ENCODE measurements at places on chromosomes 16 and 17.
A peak's percentile ranks its signal among the peaks of the same experiment; 100 is the strongest.

- DNase-seq = no peak
Observed at GRCh38 chr17:81527591-81528383, at the start of gene FSCN2. TSS of gene FSCN2 (plus strand) at chr17:81528377. CDS start at chr17:81528532, 155 bp downstream.

DNA sequence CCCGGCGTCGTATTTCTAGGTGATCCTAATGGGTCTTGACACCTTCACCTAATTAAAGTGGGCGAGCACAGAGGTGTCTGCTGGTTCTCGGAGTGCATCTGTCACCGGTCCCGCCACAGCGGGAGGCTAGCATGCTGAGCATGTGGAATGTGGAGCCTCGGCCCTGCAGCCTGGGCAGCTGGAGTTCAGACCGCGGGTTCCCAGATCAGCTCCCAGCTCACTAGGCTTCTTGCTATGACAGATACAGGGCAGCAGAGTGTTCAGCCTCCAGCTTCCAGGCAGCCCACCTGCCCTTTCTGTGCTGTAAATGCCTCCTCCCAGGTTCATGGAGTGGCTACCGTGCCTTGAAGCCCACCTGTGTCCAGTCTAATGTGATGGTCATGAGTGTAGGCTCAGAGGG lies 166.7 kb downstream of the CPPED1 start:
- no peak for DNase-seq

- no peak for DNase-seq
Observed at GRCh38 chr16:14289692-14290340, 218.7 kb downstream of the MRTFB start.

DNA sequence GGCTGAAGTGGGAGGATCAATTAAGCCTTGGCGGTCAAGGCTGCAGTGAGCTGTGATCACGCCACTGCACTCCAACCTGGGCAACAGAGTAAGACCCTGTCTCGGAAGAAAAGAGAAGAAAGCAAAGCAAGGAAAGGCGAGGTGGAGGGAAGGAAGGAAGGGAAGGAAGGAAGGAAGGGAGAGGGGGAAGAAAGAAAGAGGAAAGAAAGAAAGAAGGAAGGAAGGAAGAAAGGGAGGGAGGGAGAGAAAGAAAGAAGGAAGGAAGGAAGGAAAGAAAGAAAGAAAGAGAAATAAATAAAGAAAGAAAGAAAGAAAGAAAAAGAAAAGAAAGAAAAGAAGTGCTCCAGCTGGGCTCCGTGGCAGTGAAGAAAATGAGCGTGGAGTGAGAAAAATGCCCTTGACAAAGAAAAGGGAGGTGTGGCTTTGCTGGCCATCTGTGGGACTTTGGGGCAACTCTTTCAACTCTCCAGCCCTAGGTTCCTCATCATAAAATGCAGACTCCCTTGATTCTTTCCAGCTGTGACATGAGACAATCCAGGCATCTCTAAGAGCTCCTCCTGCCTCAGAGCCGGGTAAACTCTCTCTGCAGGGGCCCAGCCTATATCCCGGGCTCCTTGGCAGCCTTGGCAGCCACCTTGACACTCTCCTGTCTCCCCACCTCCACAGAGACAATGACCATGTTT lies 2.4 kb downstream of the GSDMA start:
- no peak for DNase-seq

DNA sequence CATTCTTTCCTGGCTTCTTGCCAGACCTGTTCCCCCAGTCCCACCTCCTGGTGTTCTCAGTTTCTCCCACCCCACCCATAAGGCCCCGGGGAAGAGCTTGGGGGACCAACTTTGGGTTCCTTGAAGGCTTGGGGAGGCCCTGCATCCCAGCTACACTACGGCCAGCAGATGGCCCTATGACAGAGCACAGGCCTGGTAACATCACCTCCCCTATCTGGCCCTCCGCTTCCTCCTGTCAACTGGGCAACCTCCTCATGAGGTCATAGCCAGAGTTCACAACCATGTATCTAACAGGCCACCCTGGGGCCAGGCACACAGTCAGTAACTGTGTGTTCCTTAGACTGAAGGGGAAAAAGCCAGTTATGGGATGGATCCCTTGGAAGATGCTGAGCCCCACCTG lies 31.4 kb downstream of the MYO15A start:
- peak; percentile 4 for DNase-seq

- DNase-seq = peak; percentile 91
Observed at GRCh38 chr16:86911437-86911958, 333.1 kb downstream of the FOXL1 start.

- DNase-seq = no peak
Observed at GRCh38 chr17:82152114-82152513, 54.1 kb upstream of the FASN start.

DNA sequence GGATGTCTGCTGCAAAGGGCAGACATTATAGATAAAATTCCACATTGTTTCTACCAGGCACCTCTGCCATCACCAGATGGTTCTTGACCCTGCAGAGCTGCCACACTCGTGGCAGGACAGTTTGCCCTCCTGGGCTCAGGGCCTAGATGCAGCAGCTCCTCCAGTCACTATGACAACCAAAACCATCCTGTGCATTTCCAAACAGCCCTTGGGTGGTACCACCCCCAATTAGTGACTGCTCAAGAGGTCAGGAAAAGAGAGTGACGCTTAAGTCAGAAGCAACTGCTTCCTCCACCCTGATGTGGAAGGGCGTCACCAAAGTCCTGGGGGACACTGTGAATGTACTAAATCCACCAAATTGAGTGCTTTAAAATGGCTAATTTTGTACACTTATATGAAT lies 109.2 kb downstream of the C16orf95 start:
- DNase-seq = no peak

- no peak for DNase-seq
Observed at GRCh38 chr17:38341035-38341721, 2.6 kb downstream of the GPR179 start.

GRCh38 chr17:43714465-43715149 lies 44.0 kb downstream of the SOST start:
- peak; percentile 68 for DNase-seq

- no peak for DNase-seq
Observed at GRCh38 chr16:69754143-69754468, 620 bp downstream of the NOB1 start.

GRCh38 chr17:1398931-1399678 lies 917 bp downstream of the YWHAE start:
- DNase-seq = no peak

DNA sequence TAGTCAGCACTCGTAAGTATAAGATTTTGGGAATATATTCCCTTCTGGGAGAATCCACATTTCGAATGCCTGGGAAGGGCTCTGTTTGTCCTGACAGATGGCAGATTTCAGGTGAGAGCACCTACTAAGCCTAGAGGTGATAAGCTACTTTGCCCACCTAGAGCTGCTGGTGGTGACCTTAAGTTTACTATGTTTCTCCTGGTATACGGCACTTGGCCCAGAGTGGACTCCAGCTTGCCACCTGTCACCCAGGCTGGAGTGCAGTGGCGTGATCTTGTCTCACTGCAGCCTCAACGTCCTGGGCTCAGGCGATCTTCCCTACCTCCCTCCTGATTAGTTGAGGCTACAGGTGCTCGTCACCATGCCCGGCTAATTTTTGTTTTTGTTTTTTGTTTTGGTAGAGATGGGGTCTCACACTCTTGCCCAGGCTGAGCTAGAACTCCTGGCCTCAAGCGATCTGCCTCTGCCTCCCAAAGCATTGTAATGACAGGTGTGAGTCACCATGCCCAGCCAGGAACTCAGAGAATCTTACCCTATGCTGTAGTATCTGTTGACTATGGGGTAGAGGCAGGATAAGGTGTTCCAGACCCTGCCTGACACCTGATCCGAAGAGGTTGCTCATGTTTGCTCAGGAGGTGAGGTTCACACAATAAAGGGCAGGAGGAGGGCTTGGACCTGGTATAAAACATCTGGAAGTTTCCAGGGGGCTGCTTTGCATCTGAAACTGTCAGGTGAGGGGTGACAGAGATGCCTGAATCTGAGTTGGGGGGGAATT lies at the start of gene ZG16:
Gene ZG16 (plus strand): TSS at position 681 of the 775 bp plus-strand sequence. CDS start 1,011 bp downstream, outside the sequence.
- DNase-seq = no peak
